ENCODE measurements at places on chromosomes 4 and X. TPM values are rescaled to one million over a fixed set of nuclear protein-coding genes. Genes with fewer than 3 reads are reported as not detected.

DNA sequence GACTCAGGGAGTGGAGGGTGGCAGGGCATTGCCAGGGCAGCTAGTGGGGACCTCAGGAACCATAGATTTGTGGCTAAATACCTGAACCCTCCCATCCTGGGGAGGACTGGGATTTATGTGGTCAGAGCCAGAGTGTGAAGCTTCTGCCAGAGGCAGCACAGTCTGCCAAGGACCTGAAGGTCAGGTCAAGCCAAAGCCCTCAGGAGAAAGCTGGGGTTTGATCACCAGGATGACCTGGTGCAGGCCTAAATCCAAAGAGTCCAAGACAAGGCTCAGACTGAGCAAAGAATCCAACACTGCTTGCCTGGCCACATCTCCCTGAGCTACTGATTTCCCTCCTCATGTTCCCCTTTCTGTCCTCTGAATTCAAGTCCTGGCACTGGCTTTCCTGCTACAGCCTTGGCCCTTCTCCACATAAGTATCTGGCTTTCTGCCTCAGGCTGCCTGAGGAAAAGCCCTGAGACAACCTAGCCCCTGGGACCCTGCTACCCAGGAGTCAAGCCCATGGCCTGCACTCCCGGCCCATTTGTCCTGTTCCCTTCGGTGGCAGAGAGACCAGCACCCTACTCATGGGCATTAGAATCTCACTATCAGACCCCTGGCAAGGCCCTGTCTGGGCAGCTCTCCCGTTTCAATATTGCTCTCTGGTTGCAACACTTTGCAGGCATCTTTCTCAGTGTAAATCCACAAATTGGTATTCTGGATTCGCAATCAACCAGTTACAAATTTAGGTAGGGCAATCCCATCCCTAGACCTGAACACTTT is 39.3 kb upstream of the SLC25A43 start:
- DNase-seq, result no peak

- no peak for DNase-seq
Measured at GRCh38 chr4:135838889-135839288, 1637.3 kb upstream of the PABPC4L start.

- DNase-seq, result no peak
Measured at GRCh38 chrX:104621781-104622180, 55.8 kb downstream of the IL1RAPL2 start.

DNA sequence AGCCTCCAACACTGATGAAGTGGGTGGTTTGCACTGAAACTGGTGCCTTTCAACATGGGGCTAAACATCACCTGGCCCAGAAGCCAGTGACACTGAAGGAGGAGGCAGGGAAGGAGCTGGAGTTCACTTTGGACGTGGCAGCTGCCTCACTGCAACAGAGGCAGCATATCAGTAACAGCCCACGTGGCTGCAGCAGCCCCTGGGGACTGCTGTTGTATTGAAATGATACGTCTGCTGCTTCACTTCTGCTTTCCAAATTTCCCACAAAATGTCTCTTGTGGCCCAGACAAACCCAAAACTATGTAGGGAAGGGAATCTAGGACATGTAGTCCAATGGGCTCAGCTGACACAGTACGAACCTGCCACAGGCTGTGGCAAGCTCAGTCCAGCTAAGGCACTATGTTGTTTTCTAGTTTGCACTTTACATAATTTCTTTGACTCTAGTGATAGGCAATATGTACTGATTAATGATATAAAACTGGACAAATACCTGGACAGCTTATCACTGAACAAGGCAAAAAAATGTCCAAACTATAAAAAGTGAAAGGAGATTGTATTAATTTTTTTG is 84.7 kb upstream of the RAPGEF2 start:
- no peak for DNase-seq

- no peak for DNase-seq
Measured at GRCh38 chr4:47239649-47240048, 208.3 kb downstream of the GABRB1 start.

DNA sequence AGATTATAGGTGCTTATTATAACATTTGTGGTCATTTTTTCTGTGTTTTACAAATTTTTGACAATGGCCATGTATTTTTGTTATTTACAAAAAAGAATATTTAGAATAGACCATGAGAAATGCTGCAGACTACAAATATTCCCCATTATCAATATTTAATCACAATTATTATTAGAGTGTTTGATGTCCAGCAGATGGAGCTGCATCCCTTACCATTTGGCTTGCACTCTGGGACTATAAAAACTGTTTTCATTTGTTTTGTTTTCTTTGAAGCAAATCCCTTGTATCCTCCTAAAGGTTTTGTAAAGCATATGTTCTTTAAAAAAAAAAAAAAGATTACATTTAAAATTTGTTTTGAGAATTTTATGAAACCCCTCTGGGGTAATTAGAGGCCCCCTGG is 85.6 kb upstream of the CXorf66 start:
- DNase-seq, result no peak

- no peak for DNase-seq
Measured at GRCh38 chrX:131917588-131917987, 105.5 kb upstream of the STK26 start.

DNA sequence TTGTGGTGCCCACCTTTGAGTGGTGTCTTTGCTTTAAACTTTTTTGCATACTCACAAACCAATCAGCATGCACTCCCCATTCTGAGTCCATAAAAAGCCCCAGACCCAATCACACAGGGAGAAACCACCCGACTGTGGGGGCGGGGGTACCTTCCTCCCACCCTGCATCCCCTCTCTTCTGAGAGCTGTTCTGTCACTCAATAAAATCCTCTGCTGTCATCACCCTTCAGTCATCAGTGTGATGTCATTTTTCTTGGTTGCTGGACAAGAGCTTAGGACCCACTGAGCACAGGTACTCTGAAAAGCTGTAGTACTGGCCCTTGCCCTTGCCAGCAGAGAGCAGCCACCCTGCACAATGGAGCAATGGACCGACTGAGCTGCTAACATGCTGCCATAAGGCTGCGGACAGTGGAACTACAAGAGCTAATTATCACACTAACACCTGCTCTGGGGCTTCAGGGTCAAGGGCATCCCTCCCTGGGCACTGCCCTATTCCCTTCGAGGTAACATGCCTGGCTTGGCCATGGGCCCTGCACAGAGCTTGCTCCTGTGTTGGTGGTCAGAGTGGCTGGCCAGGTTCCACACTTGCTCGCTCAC is 62.9 kb upstream of the PGRMC2 start:
- no peak for DNase-seq

- DNase-seq, result no peak
Measured at GRCh38 chr4:38791010-38791409, 8.2 kb upstream of the TLR10 start.

- DNase-seq, result no peak
Measured at GRCh38 chrX:39427906-39428305, 626.6 kb downstream of the MID1IP1 start.

DNA sequence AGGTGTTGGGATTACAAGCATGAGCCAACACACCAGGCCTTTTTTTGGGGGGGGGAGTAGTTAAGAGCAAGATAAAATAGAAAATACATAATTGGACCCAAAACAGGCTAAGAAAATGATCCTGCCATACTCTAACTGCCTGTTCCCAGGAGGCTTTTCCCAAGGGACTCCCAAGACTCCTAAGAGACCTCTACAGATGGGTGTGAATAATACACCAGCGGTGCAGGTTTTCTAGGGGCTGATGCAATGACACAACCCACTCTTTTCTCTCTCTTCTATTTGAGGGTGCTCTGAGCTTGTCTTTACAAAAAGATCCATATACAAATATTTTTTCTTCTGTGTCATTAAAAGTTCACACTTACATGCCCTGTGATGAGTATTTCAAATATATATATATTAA is 116.9 kb downstream of the RASL11B start:
- DNase-seq, result no peak

- DNase-seq, result no peak
Measured at GRCh38 chrX:76977452-76977851, 469.7 kb upstream of the FGF16 start.

DNA sequence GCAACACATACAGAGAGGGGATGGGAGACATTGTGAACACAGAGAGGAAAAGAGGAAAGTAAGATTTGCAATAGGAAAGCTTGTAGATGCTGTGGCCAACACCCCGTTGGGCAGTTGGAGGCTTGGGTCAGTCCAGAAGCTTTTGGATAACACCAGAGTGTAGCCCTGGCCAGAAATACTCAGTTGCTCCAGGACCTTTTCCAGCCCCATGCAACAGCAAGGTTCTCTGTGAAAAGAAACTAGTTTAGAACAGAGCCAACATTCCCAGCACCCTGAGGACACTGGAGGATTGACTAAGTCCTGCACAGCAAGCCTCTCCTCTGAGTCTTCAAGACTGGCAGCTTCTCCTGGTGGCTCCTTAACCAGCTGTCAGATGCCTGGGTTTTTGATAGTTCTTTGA is 27.9 kb upstream of the NAF1 start:
- no peak for DNase-seq

Gene SLC6A8
- 40.6 TPM for polyA plus RNA-seq
